Non-pigmented ciliary epithelial cell (primary cell): ENCODE measurements at places on chromosomes 3 and 15.
A peak's percentile ranks its signal among the peaks of the same experiment; 100 is the strongest.

- no peak for DNase-seq
Measured at GRCh38 chr15:65260968-65261367, 25.7 kb downstream of the PARP16 start.

DNA sequence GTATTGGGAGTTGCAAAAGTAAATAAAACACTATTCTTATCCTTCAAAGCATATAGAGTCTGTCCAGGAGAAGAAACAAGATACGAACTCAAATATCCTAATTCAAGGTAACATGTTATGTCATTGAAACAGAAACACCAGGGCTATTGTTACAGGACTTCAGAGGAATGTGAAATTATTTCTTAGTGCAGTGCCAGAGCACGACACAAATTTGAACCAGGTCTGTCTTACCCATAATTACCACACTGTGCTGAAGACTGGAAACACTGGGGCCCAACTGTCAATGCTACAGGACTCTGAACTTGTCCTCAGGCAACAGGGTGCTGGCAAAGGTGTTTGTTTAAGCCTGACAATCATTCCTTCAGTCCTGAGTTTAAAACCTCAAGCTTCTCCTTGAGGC, 633.6 kb upstream of the UBE2E2 start:
- DNase-seq, result no peak

GRCh38 chr15:81728726-81729125, 317.1 kb downstream of the MEX3B start:
- DNase-seq, result no peak

DNA sequence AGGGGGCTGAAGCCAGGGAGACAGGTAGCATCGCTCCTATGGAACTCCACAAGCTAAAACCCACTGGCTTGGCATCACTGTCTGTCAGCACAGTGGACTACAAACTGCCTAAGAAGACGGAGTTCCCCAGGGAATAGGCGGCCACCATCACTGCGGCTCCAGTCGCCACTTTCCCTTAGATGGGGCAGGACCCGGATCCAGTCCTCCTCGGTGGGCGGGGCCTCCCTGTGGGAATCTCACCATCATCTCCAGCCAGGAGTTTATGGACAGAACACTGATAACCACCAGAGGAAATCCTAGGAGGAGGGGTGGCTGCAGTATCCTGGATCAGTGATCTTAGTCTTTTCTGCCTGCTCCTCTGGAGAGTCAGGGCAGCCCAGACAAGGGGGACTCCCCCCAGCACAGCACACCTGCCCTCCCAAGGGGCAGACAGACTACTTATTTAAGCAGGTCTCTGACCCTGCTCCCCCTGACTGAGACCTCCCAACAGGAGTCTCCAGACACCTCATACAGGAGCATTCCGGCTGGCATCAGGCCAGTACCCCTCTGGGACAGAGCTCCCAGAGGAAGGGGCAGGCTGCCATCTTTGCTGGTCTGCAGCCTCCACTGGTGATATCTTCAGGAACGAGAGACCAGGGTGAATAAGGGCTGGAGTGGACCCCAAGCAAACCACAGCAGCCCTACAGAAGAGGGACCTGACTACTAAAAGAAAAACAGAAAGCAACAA, 435.6 kb upstream of the RASGRP1 start:
- no peak for DNase-seq

- DNase-seq, result no peak
Measured at GRCh38 chr15:40941068-40941527, 12.0 kb downstream of the DLL4 start.

- no peak for DNase-seq
Measured at GRCh38 chr3:194231929-194232832, 96.2 kb downstream of the HES1 start.

GRCh38 chr3:131702146-131702545, 199.4 kb upstream of the MRPL3 start:
- DNase-seq, result no peak

DNA sequence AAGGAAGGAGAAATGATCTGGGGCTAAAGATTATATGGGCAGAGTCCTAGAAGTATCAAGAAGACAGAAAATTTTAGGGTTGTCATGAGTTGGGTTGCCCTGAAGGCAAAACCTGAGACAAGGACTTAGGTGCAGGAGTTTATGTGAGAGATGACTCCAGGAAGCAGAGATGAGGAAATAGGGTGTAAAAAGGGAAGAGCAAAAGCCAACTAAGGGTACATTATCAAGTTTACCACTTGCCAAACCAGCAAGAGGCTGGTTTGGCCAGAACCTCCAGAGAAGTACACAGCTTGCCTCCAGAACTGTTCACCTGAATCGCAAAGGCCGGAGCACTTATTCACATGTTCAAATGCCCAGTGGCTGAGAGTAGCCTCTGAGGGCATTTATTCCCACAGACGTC, 116.7 kb downstream of the FHIT start:
- DNase-seq, result no peak

DNA sequence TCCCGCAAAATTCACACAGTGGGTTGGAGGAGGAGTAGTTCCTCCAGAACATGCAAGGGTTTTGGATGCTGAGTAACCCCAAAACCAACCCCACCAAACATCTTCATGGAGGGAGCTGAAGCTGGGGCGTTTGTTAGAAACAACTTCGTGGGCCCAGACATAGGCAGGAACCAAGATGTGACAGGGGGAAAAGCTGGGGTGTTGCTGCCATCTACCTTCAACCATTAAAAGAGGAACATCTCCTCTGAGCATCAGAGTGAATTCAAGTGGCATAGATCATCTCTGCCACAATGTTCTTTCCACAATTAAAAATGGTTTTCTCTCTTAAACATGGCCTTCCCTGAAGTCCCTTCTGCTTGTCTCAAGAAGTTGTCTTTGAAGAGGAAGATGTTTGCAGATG, 20.5 kb downstream of the SIDT1 start:
- DNase-seq, result no peak

GRCh38 chr3:138846262-138846791, 11.6 kb upstream of the PIK3CB start:
- no peak for DNase-seq

DNA sequence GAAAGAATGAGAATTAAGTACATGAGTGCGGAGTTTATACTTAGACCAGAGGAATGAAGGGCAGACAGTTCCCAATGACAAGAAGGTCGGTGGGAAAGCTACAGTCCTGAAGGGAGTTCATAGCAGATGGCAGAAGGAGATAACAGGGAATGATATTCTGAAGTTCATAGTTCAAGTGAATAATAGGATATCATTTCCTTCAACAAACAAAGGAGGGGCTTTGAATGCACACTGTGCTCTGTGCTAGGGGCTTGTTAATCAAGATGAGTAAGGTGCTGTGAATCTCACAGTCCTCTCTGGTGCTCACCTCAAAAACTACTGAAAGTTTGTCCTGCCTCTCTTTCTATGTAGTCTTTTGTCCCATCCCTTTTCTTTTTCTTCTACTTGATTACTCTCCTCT, 41.9 kb downstream of the SIDT1 start:
- DNase-seq, result no peak

DNA sequence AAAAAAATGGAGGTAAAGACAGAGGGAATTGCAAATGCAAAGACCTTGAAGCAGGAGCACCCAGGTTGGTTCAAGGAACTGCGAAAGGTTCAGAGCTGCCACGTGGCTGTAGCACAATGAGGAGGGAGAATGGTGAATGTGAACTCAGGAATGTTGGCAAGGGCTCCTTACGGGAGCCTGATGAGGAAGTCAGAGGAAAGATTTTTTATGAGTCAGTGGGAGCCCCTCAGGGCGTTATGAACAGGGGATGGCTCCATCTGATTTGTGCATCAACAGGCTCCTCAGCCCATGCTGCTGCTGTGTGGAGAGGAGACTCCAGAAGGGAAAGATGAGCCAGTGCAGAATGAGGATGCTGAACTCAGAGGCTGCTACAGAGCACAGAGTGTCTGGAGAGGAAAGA, 194.4 kb downstream of the ARRDC4 start:
- peak; percentile 64 for DNase-seq

GRCh38 chr15:45023659-45024225, 747 bp downstream of the SORD start:
- DNase-seq, result no peak

DNA sequence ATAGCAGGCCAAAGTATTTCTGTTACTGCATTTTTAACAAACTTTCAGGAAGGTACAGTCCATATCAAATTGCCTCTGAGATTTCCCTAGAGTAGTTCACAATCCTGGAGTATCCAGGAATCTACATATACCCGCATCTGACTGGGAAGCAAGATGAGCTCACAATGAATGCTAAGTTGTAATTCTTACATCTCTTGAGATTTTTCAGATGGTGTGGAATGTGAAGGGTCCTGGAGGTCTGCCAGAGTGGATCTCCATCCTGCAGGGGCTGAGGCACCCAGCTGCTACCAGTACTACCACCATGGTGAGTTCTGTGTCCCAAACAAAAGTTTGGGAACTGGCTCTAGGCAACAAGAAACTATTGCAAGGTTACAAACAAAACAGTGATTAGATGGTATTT, 156.7 kb upstream of the CCDC54 start:
- no peak for DNase-seq

DNA sequence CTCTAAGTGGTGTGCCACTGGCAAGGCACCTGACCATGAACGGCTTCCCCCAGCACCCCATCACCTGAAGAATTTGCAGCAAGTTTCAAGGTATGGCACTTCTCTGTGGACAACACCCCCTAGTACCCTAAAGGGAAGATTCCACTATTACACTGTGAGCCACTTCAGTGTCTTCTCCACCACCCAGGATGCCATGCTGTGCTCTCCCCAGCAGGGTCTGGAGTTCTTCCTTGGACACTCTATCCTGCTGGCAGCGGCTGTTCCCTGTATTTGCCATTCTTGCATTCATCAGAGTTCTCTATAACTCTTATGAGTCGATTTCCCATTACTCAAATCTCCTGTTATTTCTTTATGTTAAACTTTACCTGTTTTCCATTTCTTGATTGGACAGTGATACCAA, 33.9 kb upstream of the RNU6-1 start:
- no peak for DNase-seq

DNA sequence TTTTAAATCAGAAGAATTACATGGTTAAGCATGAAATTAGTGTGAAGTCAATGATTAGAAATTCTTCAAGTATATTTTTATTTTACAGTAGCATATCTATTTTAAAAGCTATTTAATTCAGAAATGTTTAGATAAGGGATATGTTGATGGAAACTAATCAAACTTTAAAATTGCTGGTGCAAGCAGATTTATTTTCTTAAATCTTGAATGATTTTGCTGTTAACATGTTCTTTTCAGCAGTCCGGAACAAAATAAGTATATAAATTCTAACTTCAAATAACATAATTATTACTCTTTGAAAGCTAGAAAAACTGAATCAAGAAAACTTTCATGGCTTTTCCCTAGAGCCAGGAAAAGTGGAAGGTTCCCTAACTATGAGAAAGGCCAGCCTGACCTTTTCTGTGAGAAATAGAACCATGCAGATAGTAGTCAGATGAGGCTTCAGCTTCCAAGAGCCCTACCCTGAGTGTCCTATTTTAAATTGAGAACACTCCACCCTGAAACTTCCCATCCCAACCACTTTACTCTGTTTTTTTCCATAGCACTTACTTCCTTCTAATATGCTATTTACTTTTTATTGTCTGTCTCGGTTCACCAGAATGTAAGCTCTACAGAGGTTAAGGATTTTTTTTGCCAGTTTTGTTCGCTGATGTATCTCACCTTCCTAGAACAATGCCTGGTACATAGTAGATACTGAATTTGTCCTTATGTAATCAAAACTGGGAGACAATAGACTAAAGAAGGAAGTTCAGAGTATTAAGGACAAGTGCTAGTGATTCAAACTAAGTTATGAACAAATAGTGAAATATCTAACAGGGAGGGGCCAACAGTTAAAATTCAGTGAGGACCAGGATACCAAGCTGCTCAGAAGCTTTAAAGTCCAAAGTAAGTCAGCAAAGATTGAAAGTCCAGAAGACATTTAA, 66.8 kb downstream of the CD200R1L start:
- no peak for DNase-seq

DNA sequence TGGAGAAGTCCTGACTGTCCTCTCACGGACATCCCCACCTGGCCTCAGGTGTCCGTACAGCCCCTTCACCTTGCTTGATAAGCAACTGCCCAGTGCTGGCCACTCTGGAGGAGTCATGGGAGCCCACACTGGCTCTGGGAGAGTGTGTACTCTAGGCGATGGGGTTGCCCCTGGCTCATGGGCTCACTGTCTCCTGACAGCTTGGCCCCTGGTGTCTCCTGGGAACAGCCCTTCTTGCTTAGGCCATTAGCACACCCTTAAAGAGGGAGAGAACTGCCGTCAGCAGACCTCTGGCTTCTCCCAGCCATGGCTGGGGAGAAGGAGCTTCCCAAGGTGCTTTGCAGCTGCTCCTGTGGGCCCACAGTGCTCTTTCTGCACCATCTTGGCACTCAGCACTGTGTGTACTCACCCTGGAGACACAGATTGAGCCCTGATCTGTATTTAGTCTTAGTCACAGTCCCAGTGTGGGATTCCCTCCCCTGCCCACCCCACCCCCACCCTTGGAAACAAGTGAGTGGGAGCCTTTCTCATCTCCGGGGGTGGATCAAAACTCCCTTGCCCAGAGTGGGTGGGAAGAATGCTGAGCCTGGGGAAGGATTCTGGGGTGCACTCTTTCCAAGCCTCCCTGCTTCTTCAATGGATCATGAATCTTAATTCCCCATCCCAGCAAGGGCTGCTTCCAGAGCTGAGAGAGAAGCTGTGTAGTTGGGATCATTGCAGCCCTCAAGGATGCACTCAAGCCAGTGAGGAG, 83.5 kb upstream of the ADPGK start:
- no peak for DNase-seq

DNA sequence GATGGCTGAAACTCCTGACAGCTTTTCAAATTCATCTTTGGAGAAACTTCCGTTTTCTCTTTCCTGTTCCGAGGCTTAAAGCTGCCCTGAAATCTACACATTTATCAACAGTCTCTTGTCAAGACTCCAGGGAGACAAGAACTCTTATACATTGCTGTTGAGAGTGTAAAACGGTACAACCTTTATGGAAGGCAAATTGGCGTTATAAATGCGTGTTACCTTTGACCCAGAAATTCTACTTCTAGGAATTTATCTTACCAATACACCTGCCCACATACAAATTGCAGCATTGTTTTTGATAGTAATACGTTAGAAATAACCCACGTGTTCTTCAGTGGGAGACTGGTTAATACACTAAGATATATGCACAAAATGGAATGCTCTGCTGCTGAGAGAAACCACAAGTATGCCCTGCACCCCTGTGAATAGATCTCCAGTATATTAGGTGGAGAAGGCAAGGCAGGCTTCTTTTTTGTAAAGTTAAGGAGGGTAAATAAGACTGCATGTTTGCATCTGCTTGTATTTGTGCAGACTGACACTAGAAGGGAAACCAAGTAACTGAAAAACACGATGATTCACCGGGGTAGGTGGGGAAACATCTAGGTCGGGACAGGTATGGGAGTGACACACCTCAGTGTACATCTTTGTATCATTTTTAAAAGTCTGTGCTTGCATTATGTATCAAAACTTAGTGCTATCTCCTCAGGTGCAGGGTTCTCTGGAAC, 97.5 kb downstream of the IGF1R start:
- no peak for DNase-seq
